ENCODE measurements at places on chromosomes 5 and 9. TPM values are rescaled to one million over a fixed set of nuclear protein-coding genes. Genes with fewer than 3 reads are reported as not detected.

Gene LECT2
- not detected for total RNA-seq

Gene FOXD4
- 0.19 TPM for total RNA-seq

Gene RNF180
- total RNA-seq, result 4.0 TPM

Gene CKMT2
- 1.3 TPM for total RNA-seq

Gene NSMF
- total RNA-seq, result 17.3 TPM

Gene GPR151
- not detected for total RNA-seq

Gene PCDHA12
- total RNA-seq, result 0.28 TPM

Gene RMND5B
- 22.0 TPM for total RNA-seq

Gene FCHO2
- total RNA-seq, result 24.0 TPM

Gene THBS4
- 0.38 TPM for total RNA-seq

Gene GABRA1
- total RNA-seq, result not detected

Gene ITK
- total RNA-seq, result not detected

Gene FOXD4L4
- total RNA-seq, result under 0.01 TPM

Gene GZMA
- not detected for total RNA-seq

Measured in regular cardiac myocyte (primary cell).